ENCODE measurements at places on chromosomes 5 and 9.
A peak's percentile ranks its signal among the peaks of the same experiment; 100 is the strongest.

GRCh38 chr5:154451957-154452356, 6.2 kb downstream of the SAP30L start:
- no peak for DNase-seq

- DNase-seq: no peak
These were observed 79.6 kb upstream of the GRHPR start for GRCh38 chr9:37342895-37343294.

GRCh38 chr9:20315677-20316076, 306.6 kb downstream of the MLLT3 start:
- DNase-seq: no peak

DNA sequence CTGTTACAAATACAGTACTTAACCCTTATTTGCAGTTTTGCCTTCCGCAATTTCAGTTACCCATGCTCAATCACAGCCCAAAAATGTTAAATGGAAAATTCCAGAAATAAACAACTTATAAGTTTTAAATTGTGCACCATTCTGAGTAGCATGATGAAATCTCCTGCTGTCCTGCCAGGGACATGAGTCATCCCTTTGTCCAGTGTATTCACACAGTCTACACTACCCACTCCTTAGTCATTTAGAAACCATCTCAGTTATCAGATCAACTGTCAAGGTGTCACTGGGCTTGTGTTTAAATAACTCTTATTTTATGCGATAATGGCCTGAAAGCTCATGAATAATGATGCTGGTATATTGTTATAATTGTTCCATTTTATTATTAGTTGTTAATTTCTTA, 95.8 kb downstream of the PLCXD3 start:
- no peak for DNase-seq

DNA sequence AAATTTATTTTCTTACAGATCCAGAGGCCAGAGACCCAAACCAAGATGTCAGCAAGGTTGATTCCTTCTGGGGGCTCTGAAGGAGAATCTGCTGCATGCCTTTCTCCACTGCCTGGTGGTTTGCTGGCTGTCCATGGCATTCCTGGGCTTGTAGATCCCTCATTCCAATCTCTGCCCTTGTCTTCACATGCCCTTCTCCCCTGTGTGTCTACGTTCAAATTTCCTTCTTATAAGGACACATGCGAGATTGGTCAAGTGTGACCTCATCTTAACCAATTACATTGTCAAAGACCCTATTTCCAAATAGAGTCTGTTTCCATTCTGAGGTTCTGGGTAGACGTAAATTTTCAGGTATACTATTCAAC, 84.5 kb upstream of the RAI14 start:
- DNase-seq: no peak

DNA sequence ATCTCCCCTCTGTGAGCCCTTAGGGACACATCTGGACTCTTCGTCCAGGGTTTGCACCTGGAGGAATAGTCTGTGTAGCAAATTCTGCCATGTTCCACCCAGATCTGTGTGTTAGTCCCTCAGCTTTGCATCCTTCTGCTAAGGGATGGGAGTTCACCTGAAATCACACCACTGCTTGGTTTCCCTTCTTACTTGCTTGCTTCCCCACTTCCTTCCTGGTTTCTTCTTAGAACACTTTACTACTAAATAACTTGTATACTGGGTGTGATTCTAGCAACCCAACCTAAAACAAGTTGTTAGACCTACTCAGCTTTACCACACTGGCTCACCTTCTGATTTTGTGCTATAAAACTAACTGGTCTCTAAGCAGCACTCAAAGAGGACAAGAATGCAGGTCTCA, 202.6 kb upstream of the MAP3K1 start:
- DNase-seq: no peak

DNA sequence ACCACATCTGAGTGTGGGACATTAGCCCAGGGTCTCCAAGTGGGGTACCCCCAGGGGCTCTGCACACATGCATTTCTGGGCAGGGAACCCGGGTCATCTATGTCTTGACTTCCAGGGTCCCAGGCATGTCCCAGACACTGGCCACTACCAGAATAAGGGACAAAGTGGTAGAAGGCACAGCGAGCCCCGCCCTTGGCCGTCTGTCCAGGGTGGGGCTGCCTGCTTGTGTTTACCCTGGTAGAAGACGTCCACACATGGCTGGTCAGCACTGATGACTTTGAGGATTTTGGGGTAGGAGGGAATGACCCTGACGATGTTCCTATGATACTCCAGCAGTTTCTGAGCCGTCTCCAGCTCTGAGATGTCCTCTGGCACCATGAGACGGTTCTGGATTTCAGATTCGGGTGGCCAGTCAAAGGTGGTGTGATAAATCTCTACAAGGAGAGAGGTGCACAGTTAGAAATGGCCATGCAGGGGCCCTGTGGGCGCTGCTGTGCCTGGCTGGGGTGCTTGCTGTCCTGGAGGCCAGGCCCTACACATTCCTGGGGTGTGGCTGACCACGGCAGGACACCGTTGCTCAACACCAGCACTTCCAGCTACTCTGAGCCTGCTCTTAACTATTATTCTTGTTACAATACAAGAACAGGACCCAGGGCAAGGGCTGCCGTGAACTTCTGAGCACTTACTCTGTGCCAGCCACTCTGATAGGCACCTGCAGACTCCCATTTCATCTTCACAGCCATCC, 51.3 kb downstream of the AK8 start:
- DNase-seq: no peak

DNA sequence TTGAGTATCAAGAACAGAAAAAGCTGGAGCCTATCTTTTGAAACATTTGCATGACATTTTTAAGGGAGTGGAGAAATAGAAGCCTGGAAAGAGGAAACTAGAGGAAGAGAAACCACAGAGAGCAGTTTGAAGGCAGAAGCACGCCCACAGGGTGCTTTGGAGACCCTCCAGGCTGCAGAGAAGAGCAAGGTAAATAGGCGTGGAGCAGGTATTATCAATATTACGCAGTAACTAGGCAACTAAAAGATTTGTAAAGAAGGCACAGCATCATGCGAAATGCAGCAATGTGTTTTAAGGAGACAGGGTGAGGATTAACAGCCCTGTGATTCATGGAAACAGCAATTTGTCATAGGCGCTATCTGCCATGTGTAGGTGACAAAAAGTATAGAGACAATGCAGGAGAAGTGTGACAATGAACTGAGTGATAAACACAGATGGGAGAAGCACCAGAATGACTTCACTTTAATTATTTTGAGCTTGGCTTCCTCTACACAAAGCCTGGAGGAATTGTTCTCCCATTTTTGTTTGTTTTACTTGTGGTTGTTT, 281.2 kb downstream of the BRINP1 start:
- peak; percentile 66 for DNase-seq

Data from COR-L47 (cell line).